Stimulated activated CD4-positive, alpha-beta T cell treated with anti-CD3 and anti-CD28 coated beads, Interleukin-1b, Interleukin-23, amount 100 ng/mL, for 1 hour (primary cell): ENCODE measurements at places on chromosomes 12 and 14.

DNA sequence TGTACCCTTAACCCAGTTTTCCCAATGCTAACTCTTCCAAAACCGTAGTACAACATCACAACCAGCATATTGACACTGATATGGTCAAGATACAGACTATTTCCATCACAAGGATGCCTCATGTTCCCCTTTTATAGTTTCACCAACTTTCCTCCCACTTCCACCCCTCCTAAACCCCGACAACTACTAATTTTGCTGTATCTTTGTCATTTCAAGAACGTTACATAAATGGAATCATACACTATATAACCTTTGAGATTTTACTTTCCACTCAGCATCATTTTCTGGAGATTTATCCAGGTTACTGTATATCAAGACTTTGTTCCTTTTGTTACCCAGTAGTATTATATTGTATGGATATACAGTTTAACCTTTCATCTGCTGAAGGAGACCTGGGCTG is 88.9 kb downstream of the MED13L start:
- DNase-seq, result no peak

DNA sequence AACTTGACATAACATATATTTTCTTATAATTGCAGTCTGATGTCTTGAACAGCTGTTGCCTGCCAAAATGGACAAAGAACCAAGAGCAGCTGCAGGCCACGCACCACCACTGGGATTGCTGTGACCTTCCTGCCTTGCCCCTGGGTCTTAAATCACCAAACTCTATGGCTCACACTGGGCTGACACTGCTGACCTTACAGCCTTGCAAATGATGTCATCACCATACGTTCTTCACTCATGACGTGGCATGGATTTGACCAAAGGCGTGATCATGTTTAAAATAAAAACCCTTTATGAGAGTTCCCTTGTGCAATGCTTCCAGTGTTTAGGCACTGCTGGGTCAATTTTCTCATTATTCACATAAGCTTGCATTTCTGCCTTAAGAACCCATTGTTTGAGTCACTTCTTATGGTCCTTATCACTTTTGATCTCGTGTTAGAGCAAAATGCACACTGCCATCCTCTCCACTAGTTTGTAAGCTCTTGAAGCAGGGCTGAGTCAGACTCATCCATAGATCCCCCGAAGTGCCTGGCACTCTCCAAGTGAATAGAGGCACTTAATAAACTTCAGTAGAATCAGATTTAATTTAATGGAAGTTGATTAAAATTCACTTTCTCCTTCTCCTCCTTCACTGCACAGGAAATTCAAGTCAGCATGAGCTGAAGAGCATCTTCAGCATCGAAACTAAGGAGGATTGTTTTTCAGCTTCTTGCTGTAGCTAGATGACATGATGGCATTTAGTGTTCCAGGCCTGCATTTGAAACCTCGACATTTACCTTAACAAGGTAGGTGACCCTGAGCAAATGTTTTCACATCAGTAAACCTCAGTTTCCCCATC is 132.4 kb upstream of the PZP start:
- DNase-seq, result no peak

GRCh38 chr12:75341873-75342272 is 7.4 kb downstream of the GLIPR1L1 start:
- no peak for DNase-seq

DNA sequence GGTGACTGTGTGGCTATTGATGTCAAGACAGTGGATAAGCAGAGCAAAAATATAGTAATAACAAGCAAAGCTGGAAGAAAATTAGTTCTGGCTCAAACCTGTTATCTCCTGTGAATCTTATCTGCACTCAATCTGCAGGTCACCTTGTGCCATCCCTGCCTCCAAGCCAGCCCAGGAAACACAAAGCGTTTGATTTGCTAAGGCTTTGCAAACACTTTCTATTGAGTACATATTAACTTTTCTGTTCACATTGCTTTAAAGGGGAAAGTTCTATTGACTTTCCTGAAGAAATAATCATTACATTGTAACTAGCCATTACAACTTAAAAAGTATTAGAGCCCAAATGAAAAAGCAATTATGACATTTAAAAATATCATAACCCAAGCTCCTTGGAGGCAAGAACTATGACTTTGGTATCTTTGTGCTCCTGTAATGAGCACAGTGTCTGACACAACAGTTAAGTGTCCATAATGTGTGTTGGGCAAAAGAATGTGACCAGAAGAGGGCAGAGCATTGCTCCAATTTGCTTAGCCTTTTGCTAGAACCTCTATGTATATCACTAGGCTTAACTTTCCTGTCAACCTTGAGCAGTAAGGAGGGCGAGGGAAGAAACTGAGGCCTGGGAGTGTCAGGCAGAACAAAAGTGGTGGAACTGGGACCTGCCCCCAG is 24.7 kb downstream of the SERPINA3 start:
- no peak for DNase-seq

GRCh38 chr12:85057370-85057963 is 21.3 kb downstream of the LRRIQ1 start:
- DNase-seq, result no peak

GRCh38 chr14:33647385-33647786 is 303.5 kb downstream of the EGLN3 start:
- no peak for DNase-seq

- no peak for DNase-seq
Observed at GRCh38 chr12:47832263-47832933, 12.7 kb upstream of the HDAC7 start.

GRCh38 chr12:62267480-62267879 is 7.3 kb downstream of the USP15 start:
- no peak for DNase-seq

- no peak for DNase-seq
Observed at GRCh38 chr12:113659015-113659414, 187.3 kb upstream of the LHX5 start.
